ENCODE measurements at places on chromosomes 5 and 9. TPM values are rescaled to one million over a fixed set of nuclear protein-coding genes. Genes with fewer than 3 reads are reported as not detected.

- H3K4me3 ChIP-seq, result no peak overlapping the region
- no peak for DNase-seq
- peaks cover 13% of the 10 kb centered on the region for H3K27me3 ChIP-seq
- no peak overlapping the region for H3K27ac ChIP-seq
- H3K4me1 ChIP-seq, result no peaks in the 10 kb centered on the region
Measured at GRCh38 chr9:69900406-69900805, 79.8 kb downstream of the CFAP95 start.

DNA sequence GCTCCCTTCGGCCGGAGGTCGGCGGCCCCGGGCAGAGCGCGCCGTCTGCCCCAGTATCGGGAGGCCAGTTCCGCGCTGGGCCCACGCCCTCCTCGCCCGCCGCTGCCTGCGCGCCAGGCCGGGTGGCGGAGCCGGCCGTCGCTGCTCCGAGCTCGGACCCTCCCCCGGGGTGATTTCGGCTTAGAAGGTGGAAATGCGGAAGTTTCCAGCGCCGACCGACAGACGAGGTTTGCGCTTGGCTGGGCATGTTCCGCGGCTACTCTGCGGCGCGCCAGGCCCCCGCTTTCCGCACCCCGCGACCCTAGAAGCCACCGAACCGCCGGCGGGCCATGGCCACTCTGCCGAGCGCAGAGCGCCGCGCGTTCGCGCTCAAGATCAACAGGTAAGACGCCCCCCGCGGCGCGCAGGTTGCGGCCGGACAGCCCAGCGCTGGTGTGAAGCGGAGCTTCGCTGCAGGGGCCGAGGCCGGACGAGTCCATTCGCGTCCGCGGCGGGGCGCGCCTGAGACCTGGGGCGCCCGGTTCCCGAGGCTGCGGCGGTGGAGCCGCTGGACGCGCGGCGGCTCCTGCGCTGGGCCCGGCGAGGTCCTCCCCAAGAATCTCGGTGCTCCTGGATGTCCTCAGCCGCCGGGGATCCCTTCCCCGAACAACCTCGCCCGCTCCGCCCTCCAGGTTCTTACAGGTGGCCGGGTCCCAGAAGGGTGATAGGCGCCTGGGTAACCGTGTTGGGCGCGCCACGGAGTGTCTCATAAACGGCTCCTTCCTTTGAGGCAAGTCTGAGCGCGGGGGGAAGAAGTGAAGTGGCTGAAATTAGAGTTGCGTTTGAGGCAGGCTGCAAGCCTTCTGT is at the start of gene DOCK8:
Gene DOCK8, plus strand, starts transcription at position 218 of the 846 bp plus-strand sequence. Its CDS starts 112 bp downstream, at position 330.
- peak; percentile 86 for DNase-seq
- H3K27me3 ChIP-seq, result no peaks in the 10 kb centered on the region
- H3K36me3 ChIP-seq, result no peaks in the 10 kb centered on the region
- H3K4me1 ChIP-seq, result peaks cover 17% of the 10 kb centered on the region
- H3K4me3 ChIP-seq, result peak within 1 kb of the TSS; percentile 87
- peak within 1 kb of the TSS; percentile 60 for H3K27ac ChIP-seq

GRCh38 chr5:128766406-128766805 is 198.9 kb upstream of the SLC27A6 start:
- no peak overlapping the region for H3K27ac ChIP-seq
- no peaks in the 10 kb centered on the region for H3K27me3 ChIP-seq
- H3K4me1 ChIP-seq, result no peaks in the 10 kb centered on the region

DNA sequence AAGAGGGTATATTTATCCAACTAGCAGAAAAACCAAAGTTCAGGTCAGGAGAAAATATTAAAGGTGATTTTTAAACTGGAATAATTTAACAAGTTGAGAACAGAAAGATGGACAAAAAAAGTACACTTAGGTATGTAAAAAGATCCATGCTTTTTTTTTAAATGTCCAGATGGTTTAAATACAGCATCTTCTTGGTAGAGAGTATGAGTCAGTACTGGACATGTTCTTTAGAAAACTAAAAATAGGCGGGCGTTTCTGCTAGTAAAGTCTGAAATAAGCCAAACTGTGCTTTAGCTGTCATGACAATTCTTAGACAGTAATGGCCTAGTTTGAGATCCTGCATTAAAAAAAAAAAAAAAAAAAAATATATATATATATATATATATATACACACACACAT is 255.9 kb upstream of the ST8SIA4 start:
- H3K36me3 ChIP-seq, result no peaks in the 10 kb centered on the region
- H3K27me3 ChIP-seq, result no peaks in the 10 kb centered on the region
- H3K4me1 ChIP-seq, result no peaks in the 10 kb centered on the region
- H3K4me3 ChIP-seq, result no peak overlapping the region
- DNase-seq, result no peak
- no peak overlapping the region for H3K27ac ChIP-seq

- no peaks in the 10 kb centered on the region for H3K27me3 ChIP-seq
- no peaks in the 10 kb centered on the region for H3K4me1 ChIP-seq
- no peaks in the 10 kb centered on the region for H3K36me3 ChIP-seq
- no peak overlapping the region for H3K4me3 ChIP-seq
- H3K27ac ChIP-seq, result no peak overlapping the region
Measured at GRCh38 chr5:162888268-162888667, 549.1 kb upstream of the CCNG1 start.

DNA sequence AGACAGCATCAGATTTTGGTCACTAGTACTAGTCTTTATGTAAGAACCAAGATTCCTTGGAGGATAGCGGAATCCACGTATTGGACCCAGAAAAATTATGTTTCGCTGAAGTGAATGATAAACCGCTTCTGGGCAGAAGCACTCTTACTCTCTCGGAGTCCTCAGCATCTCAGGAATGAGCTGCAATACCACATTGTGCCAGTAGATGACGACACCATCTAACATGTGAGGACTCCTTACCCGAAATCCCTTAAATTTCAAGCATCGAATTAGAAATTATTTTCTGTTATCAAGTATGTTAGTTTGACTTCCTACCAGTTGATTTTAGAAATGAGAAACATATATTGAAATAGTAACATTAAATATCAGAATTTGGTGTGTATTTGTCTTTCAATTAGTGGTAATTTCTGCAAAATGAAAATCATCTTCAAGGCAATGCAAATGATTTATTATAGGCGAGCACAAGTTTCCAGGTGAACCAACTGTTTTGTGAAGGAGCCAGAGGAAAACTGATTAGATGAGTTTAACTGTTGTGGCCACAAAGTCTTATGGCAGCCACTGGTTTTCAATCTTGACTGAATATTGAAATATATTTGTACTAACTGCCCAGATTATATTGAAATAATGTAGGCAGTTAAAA is 66.0 kb upstream of the CAMK4 start:
- H3K4me1 ChIP-seq, result no peaks in the 10 kb centered on the region
- H3K4me3 ChIP-seq, result no peak overlapping the region
- peaks cover 9% of the 10 kb centered on the region for H3K27me3 ChIP-seq
- DNase-seq, result peak; percentile 73
- H3K27ac ChIP-seq, result no peak overlapping the region

DNA sequence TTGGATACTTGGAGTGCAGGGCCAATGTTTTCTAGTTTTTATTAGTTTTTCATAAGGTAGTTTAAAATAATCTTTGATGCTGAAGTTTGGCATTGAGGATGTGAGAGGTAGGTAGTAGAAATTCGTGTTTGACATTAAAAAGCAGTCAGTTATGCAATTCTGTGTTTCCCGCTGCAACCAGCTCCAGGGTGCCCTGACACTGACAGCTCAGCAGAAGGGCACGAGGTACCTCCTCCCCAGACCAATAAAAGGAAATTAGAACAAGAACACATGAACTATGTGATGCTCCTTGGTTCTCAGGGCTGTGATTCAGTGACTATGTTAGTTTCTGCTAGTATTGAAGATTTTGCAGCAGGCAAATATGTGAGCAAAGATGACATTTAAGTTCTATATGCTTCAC is 40.2 kb downstream of the NSUN2 start:
- peaks cover 11% of the 10 kb centered on the region for H3K36me3 ChIP-seq
- no peak overlapping the region for H3K4me3 ChIP-seq
- H3K27ac ChIP-seq, result no peak overlapping the region
- DNase-seq, result no peak
- H3K4me1 ChIP-seq, result no peaks in the 10 kb centered on the region

GRCh38 chr5:174837919-174838902 is 113.8 kb downstream of the MSX2 start:
- no peak overlapping the region for H3K27ac ChIP-seq
- no peak overlapping the region for H3K4me3 ChIP-seq

GRCh38 chr5:9428272-9428671 is 117.6 kb downstream of the SEMA5A start:
- no peaks in the 10 kb centered on the region for H3K4me1 ChIP-seq
- no peaks in the 10 kb centered on the region for H3K36me3 ChIP-seq
- no peak for DNase-seq
- no peak overlapping the region for H3K27ac ChIP-seq
- H3K4me3 ChIP-seq, result no peak overlapping the region

DNA sequence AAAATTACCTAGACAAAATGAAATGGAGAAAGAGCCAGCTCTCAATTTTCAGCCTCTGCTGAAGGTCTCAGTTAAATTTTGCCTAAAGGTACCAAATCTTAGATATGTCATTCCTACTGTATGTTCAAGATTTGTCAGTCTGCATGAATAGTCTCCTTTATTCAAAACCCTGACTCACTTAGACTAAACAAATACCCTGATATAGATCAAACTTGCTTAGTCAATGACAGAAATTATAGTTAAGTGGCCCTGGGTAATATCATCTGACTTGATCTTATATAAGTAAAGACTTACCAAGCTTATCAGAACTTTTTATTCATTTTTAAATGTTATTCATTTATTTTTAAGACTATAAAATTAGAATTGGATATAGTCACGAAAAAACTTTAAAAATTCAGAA is 12.2 kb downstream of the MEGF9 start:
- H3K4me1 ChIP-seq, result peaks cover 11% of the 10 kb centered on the region
- no peaks in the 10 kb centered on the region for H3K27me3 ChIP-seq
- no peak overlapping the region for H3K27ac ChIP-seq
- no peaks in the 10 kb centered on the region for H3K36me3 ChIP-seq

GRCh38 chr5:158753354-158753753 is 346.4 kb downstream of the EBF1 start:
- no peak overlapping the region for H3K27ac ChIP-seq
- peaks cover 42% of the 10 kb centered on the region for H3K27me3 ChIP-seq
- peaks cover 3% of the 10 kb centered on the region for H3K4me1 ChIP-seq
- DNase-seq, result no peak
- H3K36me3 ChIP-seq, result no peaks in the 10 kb centered on the region

DNA sequence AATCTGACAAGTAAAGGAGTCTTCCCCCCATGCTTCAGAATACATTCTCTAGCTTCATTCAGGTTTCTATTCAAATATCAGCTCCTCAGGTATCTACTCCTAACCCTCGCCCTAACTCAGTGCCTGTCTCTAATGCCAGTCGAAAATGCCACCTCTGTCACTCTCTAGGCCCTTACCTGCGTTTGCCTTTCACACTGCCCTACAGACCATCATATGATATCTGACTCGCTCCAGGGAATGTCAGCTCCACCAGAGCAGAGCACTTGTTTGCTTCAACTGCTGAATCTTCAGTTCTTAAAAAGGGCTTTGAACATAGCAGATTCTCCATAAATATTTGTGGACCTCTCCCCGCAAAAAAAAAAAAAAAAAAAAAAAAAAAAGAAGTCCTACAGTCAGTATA is 46.7 kb downstream of the ADRB2 start:
- H3K27me3 ChIP-seq, result no peaks in the 10 kb centered on the region
- H3K27ac ChIP-seq, result no peak overlapping the region
- DNase-seq, result no peak

- no peak overlapping the region for H3K27ac ChIP-seq
- no peak for DNase-seq
- no peaks in the 10 kb centered on the region for H3K36me3 ChIP-seq
- peaks cover 12% of the 10 kb centered on the region for H3K27me3 ChIP-seq
- H3K4me3 ChIP-seq, result no peak overlapping the region
Measured at GRCh38 chr5:35082530-35082929, 34.8 kb upstream of the AGXT2 start.

GRCh38 chr5:61626639-61627282 is 294.7 kb downstream of the ZSWIM6 start:
- DNase-seq, result no peak
- no peak overlapping the region for H3K27ac ChIP-seq
- H3K4me1 ChIP-seq, result no peaks in the 10 kb centered on the region
- peaks cover 6% of the 10 kb centered on the region for H3K36me3 ChIP-seq
- H3K27me3 ChIP-seq, result peaks cover 36% of the 10 kb centered on the region

- H3K27ac ChIP-seq, result peak overlapping the region; percentile 33
- DNase-seq, result no peak
- peaks cover 33% of the 10 kb centered on the region for H3K27me3 ChIP-seq
- H3K4me1 ChIP-seq, result peaks cover 13% of the 10 kb centered on the region
Measured at GRCh38 chr5:129905473-129906176, 1.4 kb downstream of the CHSY3 start.

DNA sequence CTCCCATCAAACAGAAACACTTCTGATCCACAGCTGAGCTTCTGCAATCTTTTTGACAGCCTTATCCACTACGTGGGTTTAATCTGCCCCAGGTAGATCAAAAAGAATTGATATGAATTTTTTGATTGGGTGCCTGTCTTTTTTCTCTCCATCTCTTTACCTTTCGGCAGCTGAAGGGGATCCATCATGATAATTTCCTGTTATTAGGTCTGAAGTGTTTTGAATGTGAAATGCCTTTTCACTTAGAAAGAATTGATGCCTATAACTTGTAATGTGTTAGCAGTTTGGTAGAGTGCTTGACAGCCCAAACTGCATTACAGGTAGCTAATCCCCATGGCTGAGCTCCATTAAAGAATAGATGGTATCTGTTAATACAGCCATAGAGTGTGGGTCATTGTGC is 745.4 kb downstream of the TLR4 start:
- no peak overlapping the region for H3K4me3 ChIP-seq
- no peaks in the 10 kb centered on the region for H3K27me3 ChIP-seq
- H3K36me3 ChIP-seq, result no peaks in the 10 kb centered on the region
- DNase-seq, result no peak
- H3K27ac ChIP-seq, result no peak overlapping the region

DNA sequence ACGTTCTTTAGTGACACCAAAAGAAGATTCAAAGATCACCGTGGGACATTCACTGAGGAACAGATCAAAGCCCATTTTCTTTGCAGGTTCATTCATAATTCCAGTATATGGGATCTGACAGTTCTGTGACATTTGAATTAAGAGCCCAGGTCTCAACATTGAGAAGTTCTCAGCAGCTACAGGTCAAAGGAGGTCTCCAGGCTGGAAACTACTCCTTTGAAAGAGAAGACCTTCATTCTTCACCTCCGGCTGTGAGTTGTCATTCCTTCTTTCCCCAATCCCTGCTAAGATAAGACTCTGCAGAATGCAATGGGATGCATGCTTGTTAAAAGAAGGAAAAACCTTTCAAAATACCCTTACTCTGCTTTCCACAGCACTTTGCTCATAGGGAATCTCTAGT is 79.0 kb downstream of the COL23A1 start:
- H3K36me3 ChIP-seq, result no peaks in the 10 kb centered on the region
- H3K27ac ChIP-seq, result no peak overlapping the region
- H3K27me3 ChIP-seq, result no peaks in the 10 kb centered on the region

- DNase-seq, result no peak
- peak overlapping the region; percentile 92 for H3K27ac ChIP-seq
- peaks cover 30% of the 10 kb centered on the region for H3K36me3 ChIP-seq
- H3K4me1 ChIP-seq, result peaks cover 77% of the 10 kb centered on the region
- peak overlapping the region; percentile 69 for H3K4me3 ChIP-seq
- H3K27me3 ChIP-seq, result no peaks in the 10 kb centered on the region
Measured at GRCh38 chr5:157197086-157197485, 16.4 kb downstream of the ITK start.

- peaks cover 78% of the 10 kb centered on the region for H3K4me1 ChIP-seq
- peaks cover 37% of the 10 kb centered on the region for H3K36me3 ChIP-seq
- peak overlapping the region; percentile 97 for H3K4me3 ChIP-seq
- no peaks in the 10 kb centered on the region for H3K27me3 ChIP-seq
- no peak for DNase-seq
Measured at GRCh38 chr5:119355244-119355638, 578 bp upstream of the TNFAIP8 start.

- no peaks in the 10 kb centered on the region for H3K27me3 ChIP-seq
- H3K4me3 ChIP-seq, result no peak overlapping the region
- no peak for DNase-seq
Measured at GRCh38 chr5:138402640-138403039, 36.2 kb upstream of the REEP2 start.

Gene UNC5A
- total RNA-seq, result not detected

Gene FBXW5
- total RNA-seq, result 102 TPM

Gene MYO10
- total RNA-seq, result not detected

Gene PCDHA2
- total RNA-seq, result not detected

Gene MLLT3
- total RNA-seq, result 29.7 TPM

Data from natural killer cell treated with Interleukin-12 subunit alpha and Interleukin-12 subunit beta and Interleukin-15 and Interleukin-18, amount 100 ng/mL, for 72 hours (primary cell).